ENCODE measurements at places on chromosomes 1 and 21.
A peak's percentile ranks its signal among the peaks of the same experiment; 100 is the strongest.

GRCh38 chr1:51210055-51210454, 26.0 kb upstream of the RNF11 start:
- DNase-seq = no peak

- no peak for DNase-seq
Measured at GRCh38 chr1:216456682-216457081, 33.4 kb upstream of the USH2A start.

DNA sequence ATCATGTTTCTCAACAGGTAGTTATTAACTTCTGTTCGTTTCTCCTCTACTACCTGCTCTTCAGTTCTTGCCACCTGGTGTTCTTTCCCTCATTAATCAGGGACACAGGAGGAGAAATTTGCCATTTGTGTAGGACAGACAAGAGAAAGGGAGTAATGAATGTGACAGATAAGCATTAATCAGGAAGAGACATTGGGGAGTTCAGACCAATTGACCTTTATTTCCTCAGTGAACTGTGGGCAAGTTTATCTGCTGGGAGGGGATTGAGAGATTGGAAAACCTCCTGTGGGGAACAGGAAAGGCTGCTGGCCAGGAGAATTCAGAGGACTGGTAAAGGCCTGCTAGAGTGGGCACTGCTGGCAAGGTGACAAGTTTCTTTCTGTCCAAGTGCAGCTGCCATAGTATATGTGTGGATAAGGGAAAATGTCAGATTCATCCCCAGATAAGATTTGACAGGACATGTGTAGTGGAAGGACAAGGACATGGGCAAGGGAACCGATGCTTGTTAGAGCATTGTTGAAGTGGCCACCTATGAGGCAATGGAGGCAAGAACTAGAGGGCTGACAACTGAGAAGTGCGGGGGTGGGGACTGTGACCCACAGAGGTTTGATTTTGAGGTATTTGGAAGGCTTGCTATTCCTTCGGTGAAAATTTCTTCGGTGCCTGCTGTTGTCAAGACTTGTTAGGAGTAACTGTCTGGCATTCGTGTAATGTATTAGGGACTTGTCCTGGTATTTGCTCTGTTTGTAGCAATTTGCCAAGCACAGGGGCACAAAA, 12.6 kb downstream of the SZT2 start:
- no peak for DNase-seq

DNA sequence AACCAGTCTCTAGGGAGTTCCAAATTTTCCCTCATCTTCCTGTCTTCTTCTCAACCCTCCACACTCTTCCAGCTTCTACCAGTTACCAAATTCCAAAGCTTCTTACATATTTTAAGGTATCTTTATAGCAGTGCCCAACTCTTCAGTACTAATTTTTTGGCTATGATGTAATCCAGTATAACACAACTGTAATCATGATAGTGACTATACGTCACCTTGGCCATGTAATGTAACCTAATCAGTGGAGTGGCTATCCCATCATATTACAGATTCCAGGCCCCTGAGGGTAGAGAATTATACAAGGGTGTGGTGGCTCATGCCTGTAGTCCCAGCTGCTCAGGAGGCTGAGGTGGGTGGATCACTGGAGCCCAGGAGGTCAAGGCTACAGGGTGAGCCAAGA, 143.2 kb downstream of the CLEC20A start:
- no peak for DNase-seq

DNA sequence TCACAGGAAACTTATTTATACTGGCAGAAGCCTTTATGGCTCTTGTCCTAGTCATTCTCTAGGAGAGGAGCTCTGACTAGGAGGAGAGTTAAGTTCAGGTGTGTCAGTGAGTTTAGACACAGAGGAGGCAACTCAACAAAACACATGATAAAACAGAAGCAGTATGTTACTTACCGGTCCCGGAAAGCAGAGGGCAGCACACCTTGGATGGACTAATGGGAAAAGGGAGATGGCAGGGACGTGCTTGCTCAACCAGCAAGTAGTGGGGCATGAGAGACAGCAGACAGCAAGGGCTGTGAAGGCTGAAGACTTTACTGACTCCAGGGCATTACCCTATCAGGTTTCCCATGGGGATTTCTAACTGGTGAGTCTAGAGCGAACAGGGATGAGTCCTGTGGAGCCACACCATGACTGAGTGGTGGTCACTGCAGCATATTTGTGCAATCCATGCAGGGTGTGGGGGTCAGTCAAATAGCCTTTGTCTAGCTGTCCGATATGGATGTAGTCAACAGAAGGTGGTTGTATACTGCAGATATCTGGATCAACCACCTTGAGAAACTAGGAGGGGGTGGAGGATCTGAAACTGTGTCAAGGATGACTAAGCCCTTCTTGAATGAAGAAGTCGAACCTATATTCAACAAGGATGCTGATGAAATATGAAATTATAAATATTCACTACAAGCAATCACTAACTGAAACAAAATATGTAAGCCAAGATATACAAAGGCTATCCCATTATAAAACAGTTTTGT, 596.3 kb upstream of the CHRM3 start:
- no peak for DNase-seq

- no peak for DNase-seq
Measured at GRCh38 chr1:9120312-9120958, 8.5 kb downstream of the GPR157 start.

GRCh38 chr1:190474650-190475211, 2.9 kb downstream of the BRINP3 start:
- DNase-seq = no peak

DNA sequence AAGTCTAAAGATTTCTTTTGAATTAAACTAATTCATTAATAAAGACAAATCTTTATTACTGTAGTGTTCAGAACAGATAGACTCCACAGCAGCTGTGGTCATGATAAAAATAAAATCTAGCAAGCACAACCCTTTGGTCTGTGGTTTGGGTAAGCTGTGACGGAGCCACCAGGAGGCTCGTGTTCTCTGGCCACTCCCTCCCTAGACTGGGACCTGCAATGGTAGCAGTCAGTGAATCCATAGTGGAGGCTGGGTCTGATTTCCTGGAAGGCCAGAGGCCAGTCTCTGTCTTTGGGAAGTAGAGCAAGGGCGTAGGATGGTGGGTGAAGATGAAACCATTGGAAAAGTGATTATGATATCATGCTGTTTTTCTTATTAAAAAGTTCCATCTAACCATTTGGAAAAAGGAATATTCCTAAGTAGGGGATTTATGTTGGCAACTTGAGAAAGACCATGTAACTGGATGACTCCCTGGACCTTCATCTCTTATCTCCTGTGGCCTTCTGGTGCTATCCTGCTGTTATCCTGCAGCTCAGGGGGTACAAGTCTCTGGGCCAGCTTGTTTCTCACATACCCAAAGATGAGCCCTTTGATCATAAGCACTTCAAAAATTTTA, 39.0 kb downstream of the TENT5C start:
- peak; percentile 72 for DNase-seq

- no peak for DNase-seq
Measured at GRCh38 chr1:81834921-81835698, 34.4 kb downstream of the ADGRL2 start.

- DNase-seq = no peak
Measured at GRCh38 chr1:181249186-181249585, 160.7 kb downstream of the IER5 start.

GRCh38 chr1:78745111-78745510, 95.5 kb downstream of the IFI44 start:
- DNase-seq = no peak

DNA sequence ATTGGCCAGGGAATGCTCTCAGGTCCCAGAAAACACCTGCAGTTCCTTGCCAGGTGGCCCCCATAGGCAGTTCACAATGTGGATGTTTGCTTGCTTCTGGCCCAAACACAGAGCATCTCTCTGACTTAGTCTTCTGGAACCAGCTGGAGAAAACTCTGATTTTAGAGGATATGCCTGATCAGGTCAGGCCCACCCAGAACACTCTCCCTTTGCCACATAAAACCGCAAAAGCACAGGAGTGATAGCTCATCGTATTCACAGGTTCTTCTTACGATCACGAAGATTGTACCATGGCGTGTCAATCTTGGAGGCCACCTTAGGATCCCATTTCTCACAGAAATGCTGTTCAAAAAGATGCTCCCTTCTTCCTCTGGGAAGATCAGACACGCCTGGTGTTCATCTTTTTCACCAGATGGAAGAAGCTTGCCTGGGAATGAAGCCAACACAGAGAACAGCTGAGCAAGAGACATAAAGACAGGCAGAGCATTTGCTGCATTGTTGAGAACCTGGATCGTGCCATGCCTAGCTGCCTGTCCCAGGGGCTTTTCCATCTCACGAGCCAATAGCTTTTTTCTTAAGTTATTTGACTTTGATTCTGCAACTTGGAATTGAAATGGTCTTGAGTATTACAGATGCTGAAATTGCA, 11.6 kb upstream of the CD247 start:
- no peak for DNase-seq

DNA sequence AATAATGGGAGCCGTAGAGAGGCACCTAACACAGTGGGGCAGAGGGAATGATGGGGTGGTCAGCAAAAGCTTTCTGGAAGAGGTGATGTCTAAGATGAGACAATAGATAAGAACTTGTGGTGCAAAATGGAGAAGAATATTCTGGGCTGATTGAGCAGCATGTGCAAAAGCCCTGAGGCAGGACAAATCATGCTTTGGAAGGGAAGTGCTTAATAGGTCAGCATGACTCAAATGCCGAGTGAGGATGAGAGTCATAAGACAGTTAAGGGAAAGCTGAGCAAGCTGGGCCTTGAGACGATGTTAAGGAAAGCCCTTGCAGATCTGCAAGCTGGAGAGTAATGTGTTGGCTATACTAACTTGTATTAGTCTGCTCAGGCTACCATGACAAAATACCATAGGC, 37.3 kb upstream of the ASB17 start:
- no peak for DNase-seq

DNA sequence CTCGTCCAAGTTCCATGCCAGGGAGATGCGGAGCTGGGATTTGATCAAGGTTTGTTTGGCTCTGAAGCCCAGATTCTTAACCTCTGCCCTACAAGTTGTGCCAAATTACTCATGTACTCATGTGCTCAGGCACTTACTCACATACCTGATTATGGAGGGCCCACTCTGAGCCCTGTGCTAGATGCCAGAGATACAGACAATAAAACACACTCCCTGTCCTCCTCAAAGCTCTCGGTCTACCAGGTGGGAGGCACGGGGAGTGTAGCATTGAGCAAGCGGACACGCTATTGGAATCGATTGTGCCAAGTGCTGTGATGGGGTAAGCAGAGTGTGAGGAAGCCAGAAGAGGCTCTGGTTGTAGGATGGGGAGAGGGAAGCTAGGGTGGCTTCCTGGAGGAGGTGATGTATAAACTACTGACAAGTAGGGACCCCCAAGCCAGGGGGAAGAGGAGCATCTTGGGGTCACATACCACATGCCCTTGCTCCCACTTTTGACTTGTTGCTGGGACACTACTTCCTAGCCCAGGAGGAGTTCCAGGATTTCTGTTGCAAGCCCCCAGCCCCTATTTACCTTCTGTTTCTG, 49.8 kb upstream of the IFNLR1 start:
- no peak for DNase-seq

- no peak for DNase-seq
Measured at GRCh38 chr1:38246955-38247952, 200.7 kb upstream of the POU3F1 start.

GRCh38 chr1:169478094-169478672, 7.6 kb downstream of the SLC19A2 start:
- DNase-seq = no peak

DNA sequence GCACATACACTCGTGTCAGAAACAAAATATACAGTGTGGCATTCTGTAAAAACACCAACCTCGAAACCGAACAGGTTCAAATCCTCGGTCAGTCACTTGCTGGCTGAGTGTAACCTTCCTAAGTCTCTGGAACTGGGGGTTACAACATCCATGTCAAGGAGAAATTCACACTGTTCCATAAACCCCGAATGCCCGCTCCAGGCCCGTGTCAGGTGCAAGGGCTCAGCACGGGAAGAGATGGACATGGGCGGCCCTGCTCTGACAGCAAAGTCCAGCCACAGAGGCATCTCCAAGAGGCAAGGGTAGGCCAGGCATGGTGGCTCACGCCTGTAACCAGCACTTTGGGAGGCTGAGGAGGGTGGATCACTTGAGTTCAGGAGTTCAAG, 79.5 kb downstream of the SLC66A1 start:
- no peak for DNase-seq

GRCh38 chr1:228181645-228182034, 16.0 kb downstream of the IBA57 start:
- no peak for DNase-seq

DNA sequence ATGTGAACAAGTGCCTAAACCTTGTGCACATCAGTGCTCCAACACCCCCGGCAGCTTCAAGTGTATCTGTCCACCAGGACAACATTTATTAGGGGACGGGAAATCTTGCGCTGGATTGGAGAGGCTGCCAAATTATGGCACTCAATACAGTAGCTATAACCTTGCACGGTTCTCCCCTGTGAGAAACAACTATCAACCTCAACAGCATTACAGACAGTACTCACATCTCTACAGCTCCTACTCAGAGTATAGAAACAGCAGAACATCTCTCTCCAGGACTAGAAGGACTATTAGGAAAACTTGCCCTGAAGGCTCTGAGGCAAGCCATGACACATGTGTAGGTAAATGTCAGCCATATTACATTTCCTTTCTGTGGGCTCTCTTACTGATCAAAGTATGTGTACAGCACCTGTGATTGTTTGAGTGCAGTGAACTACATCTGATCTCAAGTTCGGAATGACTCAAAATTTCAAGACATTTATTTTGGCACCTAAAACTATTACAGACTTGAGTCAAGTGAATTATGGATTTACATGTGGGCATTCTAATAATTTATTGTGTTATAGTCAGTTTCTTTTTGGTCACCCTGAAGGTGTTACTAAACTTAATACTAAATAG, 196.5 kb downstream of the TPR start:
- no peak for DNase-seq

DNA sequence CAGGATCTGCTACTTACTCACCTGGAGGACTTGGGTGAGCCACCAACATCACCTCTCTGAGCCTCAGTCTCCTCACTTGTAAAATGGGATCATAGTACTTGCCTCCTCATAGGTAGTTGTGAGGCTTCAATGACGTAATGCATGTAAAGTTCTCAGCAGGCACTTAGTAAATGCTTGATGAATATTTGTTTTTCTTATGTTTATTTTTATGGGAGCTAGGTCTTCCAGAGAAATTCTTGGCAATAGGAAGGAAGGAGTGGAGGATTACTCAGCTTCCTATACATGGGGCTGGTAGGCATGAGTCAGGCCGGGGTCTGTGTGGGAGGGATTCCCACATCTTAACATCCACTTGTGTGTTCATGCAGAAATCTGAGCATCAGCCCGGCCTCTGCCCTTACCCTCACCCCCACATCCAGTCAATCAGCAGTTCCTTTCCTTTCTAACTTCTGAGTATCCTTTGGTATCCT, 95.4 kb upstream of the USP24 start:
- DNase-seq = no peak

DNA sequence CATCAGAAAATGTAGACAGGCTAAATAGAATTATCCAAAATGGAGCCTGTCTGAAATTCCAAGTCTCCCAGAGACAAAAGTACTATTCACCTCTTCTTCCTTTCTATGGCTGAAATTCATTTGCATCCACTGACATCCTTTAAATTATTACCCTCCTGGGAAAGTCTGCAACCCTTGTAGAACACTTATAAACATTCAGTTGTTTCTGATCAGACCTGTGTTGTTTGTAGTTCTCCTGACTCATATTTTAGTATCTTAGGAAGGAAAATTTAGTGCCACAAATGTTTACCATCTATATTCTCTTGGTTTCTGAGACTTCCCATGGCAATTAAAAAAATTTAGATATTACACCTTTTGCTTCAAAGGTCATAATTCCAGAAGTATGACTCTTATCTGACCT, 69.6 kb upstream of the C1orf105 start:
- DNase-seq = no peak

Measured in activated CD8-positive, alpha-beta memory T cell treated with anti-CD3 and anti-CD28 coated beads, Interleukin-2, amount 10 ng/mL, durations not matched to agents 7 days and 5 days (primary cell).